ENCODE measurements at places on chromosomes 11 and 22.

- DNase-seq, result no peak
These were observed 60.5 kb downstream of the COMMD9 start for GRCh38 chr11:36228689-36229088.

GRCh38 chr11:43790444-43790794, 90.2 kb upstream of the ALKBH3 start:
- no peak for DNase-seq

GRCh38 chr11:6360183-6360582, 30.1 kb upstream of the SMPD1 start:
- no peak for DNase-seq

DNA sequence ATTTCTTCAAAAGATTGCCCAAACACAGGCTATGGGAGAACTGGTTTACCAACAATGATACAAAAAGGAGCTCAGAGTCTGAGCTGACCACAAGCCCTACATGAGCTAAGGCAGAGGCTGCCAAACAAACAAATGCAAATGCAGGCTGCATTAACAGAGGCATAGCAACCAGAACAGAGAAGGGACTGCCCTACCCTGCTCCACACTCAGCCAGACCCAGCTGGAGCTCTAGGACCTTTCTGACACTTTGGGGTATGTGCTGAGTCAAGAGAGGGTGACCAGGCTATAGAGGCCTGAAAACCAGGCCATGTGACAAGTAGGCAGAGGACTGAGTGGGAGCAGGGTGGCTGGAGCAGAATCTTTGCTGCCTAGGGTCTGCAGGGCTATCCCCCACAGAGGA, 17.8 kb upstream of the P2RY2 start:
- DNase-seq, result no peak

GRCh38 chr11:9015677-9016076, 11.9 kb upstream of the NRIP3 start:
- peak; percentile 61 for DNase-seq

GRCh38 chr11:123577081-123577598, 77.3 kb downstream of the SCN3B start:
- DNase-seq, result peak; percentile 76

DNA sequence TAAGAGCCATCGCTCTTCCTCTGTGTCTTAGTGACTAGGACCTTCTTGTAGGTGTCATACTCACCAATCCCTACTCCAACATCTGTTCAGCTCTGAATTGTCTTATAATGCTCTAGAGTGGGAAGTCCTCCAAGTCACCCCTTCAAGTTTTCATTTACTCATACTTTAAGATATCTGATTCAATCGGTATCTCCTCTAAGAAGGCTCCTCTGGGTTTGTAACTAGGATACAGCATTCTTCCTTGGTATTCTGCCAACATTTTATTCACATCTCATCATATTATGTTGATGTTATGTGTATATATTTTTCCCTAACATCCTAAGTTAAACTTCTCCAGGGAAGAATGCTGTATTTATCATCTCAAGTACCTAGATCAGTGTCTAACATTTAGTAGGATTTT, 662.1 kb downstream of the NTM start:
- DNase-seq, result no peak

- DNase-seq, result no peak
These were observed at the start of gene GAS2 for GRCh38 chr11:22666325-22666687. GAS2 (plus strand) TSS chr11:22666611; CDS start chr11:22674870, 8,259 bp downstream.

DNA sequence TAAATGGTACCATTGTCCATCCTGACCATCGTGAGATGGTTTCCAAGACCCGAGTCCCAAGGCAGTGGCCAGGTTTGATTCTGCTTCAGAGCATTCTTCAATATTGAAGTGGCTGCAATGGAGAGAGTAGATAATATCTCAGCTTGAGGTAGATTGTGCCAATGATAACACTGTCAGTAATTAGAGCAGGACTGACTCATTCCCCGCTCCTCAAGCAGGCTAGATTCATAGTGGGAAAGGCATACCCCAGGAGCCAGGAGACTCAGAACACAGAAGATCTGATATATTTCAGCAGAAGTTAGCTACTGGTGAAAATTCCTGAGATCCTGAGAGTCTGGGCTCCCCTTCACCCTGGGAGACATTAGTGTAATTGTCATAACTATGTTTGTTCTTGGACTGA, 55.6 kb upstream of the LARGE1 start:
- no peak for DNase-seq

- DNase-seq, result no peak
These were observed 74.7 kb upstream of the PHF21B start for GRCh38 chr22:45084400-45084920.

- no peak for DNase-seq
These were observed 8.6 kb downstream of the MICAL2 start for GRCh38 chr11:12118949-12119348.

GRCh38 chr11:83410605-83411565, 124.7 kb upstream of the CCDC90B start:
- no peak for DNase-seq

DNA sequence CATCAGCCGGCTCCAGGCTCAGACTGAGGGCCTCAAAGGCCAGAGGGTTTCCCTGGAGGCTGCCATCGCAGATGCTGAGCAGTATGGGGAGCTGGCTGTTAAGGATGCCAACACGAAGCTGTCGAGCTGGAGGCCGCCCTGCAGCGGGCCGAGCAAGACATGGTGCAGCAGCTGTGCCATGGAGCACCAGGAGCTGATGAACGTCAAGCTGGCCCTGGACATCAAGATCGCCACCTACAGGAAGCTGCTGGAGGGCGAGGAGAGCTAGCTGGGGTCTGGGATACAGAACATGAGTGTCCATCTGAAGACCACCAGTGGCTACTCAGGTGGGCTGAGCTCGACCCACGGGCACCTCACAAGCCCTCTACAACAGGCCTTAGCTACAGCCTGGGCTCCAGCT, 4.0 kb upstream of the SCUBE2 start:
- no peak for DNase-seq

DNA sequence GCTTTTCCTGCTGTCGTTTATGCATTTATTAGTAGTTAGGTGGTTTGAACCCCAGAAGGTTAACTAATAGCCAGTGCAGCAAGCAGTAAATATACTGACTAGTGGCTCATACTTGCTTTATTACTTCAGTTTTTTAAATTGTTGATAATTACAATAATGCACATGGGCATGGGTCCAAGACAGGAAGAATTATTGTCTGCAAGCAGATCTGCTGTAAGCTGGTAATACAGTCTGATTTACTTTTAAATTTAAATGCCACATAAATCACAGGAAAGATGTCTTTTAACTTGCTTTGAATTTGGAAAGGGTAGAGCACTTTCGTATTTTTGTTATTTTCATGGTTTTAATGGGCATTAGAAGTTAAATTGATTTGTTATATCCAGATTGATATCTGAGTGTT, 27.1 kb downstream of the APLP2 start:
- peak; percentile 81 for DNase-seq

- no peak for DNase-seq
These were observed 429.3 kb upstream of the FAT3 start for GRCh38 chr11:91795139-91795887.

GRCh38 chr11:11230802-11231562, 122.1 kb downstream of the CSNK2A3 start:
- no peak for DNase-seq

GRCh38 chr22:46428602-46429324, 93.2 kb downstream of the TRMU start:
- no peak for DNase-seq

- DNase-seq, result peak; percentile 52
These were observed 51.8 kb downstream of the C11orf71 start for GRCh38 chr11:114348200-114349191.

GRCh38 chr22:48228468-48228867, 1466.0 kb downstream of the TBC1D22A start:
- no peak for DNase-seq

DNA sequence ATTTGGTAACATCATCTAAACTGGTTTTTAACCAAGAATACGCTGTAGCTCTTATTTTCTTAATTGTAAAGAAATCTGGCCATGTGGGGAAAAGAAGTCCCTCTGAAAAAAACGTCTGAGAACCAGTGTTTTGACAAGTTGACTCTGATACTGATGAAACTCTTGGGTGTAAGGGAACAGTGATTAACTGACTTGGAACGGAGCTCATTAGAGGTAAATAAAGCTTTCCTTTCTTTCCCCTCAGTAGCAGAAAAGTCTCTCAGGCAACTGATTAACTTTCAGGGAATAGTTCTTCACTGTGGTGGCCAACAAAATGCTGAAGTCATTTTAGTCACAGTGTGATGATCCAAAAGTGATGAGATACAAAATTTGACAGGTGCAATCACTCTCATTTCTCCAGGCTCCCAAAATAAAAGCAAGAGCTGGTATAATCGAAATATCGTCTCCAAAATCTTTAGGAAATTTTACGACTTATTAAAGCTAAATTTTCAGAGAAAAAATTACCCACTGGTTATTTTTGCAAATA, 52.3 kb downstream of the SLC36A4 start:
- DNase-seq, result no peak

DNA sequence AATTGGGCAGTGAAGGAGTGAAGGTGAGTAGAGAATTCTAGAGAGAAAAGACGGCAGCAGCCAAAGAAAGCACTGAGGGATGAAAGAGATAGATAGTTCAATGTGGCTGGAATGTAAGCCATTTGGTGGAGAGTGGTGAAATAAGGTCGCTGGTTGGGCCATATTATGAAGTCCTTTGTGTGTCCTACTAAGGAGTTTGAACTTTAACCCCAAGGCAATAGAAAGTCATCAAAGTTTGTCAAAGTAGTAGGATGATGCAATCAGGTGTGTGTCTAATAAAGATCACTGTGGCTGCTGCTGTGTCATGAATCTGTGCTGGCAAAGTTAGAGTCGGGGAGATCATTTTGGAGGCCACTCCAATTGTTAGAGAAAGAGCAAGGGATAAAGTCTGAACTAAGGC, 18.7 kb downstream of the RNF121 start:
- DNase-seq, result no peak

DNA sequence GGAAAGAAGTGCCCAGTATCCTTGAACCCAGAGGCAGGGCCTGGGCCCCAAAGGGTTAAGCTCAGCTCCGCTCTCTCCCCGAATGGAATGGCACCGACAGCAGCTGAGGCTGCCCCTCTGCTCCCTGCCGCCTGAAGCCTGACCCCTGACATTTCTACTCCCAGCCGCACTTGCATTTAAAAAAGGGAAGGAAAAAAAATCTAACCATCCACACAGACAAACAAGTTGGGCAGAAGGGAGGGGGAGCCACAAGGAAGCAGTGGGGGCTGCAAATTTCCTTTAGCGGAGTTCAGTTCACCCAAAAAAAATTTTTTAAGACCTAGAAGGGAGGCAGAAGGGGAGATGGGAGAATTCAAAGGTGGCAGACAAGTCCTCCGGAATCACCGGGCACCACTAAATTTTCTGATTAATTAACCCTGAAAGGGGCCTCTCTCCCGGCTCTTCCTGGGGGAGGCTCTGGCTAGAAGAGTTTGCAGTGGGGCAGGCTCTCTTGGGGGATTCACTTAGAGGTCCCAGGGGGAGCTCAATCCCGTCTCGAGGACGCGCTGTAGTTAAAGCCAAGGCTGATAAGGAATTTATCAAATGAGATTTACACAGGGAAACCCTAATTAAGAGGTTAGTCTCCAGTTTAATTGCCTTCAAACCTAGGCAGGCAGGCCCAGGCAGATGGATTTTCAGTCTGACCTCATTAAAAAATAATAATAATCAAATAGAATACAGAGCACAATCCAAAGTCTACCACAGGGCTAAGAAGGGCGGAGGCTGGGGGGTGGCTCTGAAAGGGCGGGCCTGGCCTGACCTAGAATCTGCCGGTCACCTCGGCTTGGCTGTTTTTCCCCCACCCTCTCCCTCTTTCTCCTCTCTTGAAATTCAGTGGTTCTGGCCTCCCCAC, 25.6 kb downstream of the MN1 start:
- DNase-seq, result no peak

DNA sequence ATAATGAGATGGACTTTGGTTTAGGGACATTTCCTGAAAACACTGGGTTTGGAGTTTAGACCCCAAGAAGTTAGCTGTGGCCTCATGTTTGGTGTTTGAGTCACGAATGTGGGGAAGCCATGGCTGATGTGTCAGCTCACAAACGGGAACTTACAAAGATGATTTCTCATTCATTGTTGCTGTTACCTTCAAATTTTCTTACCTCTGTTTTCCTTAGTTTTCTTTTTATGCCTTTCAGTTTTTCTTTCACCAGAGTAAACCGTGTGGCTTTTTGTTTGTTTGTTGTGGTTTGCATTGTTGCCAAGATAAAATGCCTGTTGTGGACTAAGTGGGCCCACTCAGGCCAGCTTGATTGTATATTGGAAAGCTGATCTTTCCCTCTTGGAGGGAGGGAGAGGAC, 89.1 kb downstream of the SWAP70 start:
- no peak for DNase-seq

- no peak for DNase-seq
These were observed 191.8 kb upstream of the E2F8 start for GRCh38 chr11:19432370-19433061.

GRCh38 chr11:120744016-120744994, 232.8 kb downstream of the GRIK4 start:
- DNase-seq, result no peak

DNA sequence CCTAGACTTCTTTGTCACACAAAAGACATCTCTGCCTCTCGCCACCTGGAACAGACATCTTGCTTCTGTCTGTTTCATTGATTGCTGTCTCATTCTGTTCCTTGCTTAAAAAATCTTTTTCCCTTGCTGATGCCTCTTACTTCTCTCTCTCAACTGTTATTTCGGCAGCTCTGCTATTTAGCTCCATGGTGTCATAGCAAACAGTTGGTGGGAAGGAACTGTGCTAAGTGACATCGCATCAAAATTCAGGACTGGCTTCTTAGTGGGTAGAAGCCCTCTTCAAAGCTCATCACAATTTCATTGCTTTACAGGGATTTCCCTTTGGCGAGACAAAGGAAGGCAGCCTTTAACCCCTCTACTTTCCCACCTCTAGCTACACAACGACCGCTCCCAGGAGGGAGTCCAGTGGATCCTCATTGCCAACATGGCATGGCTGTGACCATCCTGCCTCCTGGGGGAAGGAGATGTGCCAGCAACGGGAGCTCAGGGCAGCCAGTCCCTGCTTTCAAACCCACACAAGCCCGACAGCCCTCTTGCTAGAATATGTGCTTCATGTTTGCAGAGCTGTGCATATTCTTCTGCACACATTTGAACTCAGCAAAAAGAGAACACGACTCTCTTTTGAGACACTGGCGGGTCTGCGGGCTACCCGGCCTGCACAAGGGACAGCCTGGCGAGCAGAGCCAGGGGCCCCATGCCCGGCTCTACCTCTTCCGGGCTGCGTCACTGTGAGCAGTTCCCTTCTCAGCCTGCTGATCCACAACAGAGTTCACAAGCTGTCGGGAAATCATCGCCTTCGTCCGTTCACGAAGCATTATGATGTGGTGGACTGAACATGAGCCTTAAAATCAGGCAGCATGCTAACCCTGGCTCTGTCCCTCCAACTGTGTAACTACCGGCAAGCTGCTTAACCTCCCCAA, 51.1 kb upstream of the JAM3 start:
- no peak for DNase-seq

Data from NCI-H1105 (cell line).